ENCODE measurements at places on chromosomes 16 and 17. TPM values are rescaled to one million over a fixed set of nuclear protein-coding genes. Genes with fewer than 3 reads are reported as not detected.

KRTAP1-1 gene
- not detected for total RNA-seq

WNT9B gene
- not detected for total RNA-seq

TAC4 gene
- total RNA-seq, result not detected

KRT33A gene
- total RNA-seq, result not detected

DNA sequence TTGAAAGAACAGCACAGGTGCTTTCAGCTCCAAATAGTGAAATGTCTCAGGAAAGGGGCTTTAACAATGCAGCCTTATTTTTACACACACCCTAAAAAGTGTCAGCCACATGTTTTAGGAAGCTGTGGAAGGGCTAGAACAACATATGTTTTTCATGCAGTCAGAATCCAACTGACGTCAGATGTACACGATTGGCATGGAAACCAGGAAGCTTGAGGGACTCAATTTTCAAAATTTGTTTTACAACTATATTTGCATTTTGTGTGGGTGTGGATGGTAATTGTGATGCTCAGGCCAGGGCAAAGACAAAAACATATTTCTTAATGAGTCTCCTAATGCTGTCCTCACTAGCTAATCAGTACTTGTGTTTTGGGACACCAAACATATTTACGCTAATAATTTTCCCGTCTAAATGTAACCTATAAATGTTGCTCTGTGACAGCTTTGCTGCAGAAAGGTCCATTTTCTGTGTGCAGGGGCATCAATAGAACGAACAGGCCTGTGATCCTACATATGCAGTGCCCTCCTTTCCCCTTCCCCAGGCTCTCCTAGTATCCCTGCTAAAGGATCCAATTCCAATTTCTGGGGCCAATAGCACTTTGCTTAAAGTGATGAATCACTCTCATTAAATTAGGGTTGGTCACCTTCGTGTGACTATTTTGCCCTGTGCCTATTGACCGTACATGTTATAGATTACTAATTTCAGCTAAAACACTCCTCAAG lies 434.0 kb upstream of the CDH5 start:
- no peak for DNase-seq

GRCh38 chr16:4428500-4428899 lies 2.8 kb downstream of the DNAJA3 start:
- no peak for DNase-seq

GRCh38 chr16:47096297-47096696 lies 47.4 kb downstream of the NETO2 start:
- no peak for DNase-seq

- DNase-seq, result no peak
Measured at GRCh38 chr16:51682905-51683304, 531.8 kb upstream of the SALL1 start.

GRCh38 chr17:59712862-59713261 lies 5.4 kb downstream of the VMP1 start:
- no peak for DNase-seq

DNA sequence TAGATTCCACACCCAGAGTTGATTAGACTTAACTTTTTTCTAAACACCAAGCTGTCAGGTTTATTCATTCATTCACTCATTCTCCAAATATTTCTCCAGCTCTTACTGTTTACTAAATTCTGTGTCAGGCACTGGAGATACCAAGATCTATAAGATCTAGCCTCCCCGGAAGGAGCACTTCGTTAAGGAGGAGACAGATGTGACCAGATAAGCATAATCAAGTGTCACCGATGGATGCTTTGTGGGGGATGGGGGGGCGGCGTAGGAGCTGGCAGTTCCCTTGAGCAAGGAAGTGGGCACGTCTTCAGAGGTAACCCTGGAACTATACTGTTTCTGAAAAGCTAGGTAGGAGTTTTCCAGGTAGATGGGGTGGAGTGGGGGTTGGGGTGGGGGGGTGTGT lies 3.8 kb upstream of the RPL26 start:
- DNase-seq, result no peak

GRCh38 chr17:59513934-59514841 lies 51.2 kb upstream of the DHX40 start:
- peak; percentile 90 for DNase-seq

- DNase-seq, result peak; percentile 53
Measured at GRCh38 chr16:58814348-58814801, 80.3 kb upstream of the GOT2 start.
